ENCODE measurements at places on chromosomes 3 and 15.

DNA sequence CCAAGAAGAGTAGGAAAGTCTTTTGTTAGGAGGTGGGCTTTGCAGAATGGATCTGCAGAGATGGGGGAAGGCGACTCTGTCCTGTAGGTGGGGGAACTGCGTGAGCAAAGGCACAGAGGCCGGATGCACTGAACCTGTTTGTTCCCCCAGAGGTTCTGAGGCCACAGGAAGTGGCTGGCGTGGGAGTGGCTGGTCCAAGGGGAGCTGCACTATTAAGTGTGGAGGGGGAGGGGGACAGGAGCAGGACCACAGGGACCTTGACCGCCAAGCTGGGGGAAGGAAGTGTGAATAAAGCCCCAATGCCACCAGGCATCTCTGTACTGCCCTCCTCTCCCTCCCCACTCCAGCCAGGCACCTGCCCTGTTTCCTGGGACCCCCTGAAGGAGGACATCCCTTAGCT, 51.8 kb downstream of the CYP11A1 start:
- no peak for DNase-seq

- DNase-seq, result no peak
These were observed 52.1 kb upstream of the WDR72 start for GRCh38 chr15:53811530-53811929.

GRCh38 chr3:21755896-21756295, 4.9 kb upstream of the ZNF385D start:
- no peak for DNase-seq

DNA sequence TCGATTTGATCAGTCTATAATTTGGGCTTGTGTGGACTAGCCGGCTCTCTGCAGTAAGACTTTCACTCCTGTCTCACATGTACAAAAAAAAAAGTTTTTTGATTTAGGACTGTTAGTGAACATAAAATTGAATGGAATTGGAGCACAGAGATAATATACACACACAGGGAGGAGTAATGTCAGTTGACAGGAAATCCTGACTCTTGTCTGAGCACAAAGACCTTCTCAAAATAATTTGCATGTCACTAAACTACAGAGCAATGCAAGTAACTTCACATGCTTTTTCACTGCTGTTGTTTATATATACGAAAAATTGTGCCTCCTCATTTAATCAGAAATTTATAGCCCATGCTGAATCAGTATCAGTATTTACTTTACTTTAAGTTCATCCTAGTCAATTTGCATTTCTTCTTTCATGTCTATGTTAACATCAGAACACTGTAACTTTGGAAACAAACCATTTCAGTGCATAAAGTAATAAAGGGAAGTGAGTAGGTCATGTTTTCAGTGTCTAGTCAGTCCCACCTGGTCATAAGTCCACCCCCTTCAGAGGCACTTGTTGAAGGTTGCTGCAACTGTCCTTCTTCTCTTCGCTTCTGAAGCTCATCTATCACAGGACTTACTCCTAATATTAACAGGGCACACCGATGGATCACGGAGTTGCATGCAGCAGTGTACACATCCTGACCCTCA, 115.8 kb downstream of the FBXL22 start:
- no peak for DNase-seq

DNA sequence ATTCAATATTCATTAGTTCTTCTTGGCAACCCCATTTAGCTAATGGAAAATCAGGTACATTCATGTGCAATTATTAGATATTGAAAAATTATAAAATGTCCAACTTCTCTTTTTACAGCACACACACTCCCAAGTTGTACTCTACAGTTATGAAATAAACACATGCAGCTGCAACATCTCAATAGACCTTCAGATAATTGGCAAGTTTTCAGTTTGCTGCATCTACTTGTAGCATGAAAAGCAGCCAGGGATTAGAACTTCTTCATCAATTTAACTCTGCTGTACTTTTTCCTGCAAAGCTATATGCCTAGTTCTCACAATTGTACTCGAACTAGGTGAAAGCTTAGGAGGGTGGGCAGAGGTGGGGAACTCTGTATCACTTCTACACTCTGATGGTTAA, 46.6 kb upstream of the FHIT start:
- DNase-seq, result no peak

- no peak for DNase-seq
These were observed 5.0 kb downstream of the JMJD7 start for GRCh38 chr15:41832875-41833274.
